ENCODE measurements at places on chromosomes 5 and 9.

- no peak for DNase-seq
Measured at GRCh38 chr9:97536480-97536879, 35.0 kb downstream of the TMOD1 start.

- DNase-seq, result no peak
Measured at GRCh38 chr5:143145243-143146160, 258.0 kb downstream of the NR3C1 start.

- no peak for DNase-seq
Measured at GRCh38 chr9:5288591-5288990, 15.9 kb downstream of the RLN2 start.

GRCh38 chr9:37531699-37532098, 44.5 kb downstream of the FBXO10 start:
- no peak for DNase-seq

GRCh38 chr9:128078504-128079434, 10.7 kb downstream of the SLC25A25 start:
- peak; percentile 53 for DNase-seq

- DNase-seq, result peak; percentile 62
Measured at GRCh38 chr5:124655251-124655917, 91.1 kb downstream of the ZNF608 start.
